ENCODE measurements at places on chromosomes 1 and 21. TPM values are rescaled to one million over a fixed set of nuclear protein-coding genes. Genes with fewer than 3 reads are reported as not detected.

Gene LGR6
- total RNA-seq = not detected

Gene ECM1
- total RNA-seq = 44.5 TPM

Gene F13B
- total RNA-seq = not detected

Gene RGS8
- not detected for total RNA-seq

Gene CYP4A22
- not detected for total RNA-seq

Gene CD247
- 9.3 TPM for total RNA-seq

- no peak for DNase-seq
Observed at GRCh38 chr1:73066866-73067265, 784.5 kb upstream of the NEGR1 start.

DNA sequence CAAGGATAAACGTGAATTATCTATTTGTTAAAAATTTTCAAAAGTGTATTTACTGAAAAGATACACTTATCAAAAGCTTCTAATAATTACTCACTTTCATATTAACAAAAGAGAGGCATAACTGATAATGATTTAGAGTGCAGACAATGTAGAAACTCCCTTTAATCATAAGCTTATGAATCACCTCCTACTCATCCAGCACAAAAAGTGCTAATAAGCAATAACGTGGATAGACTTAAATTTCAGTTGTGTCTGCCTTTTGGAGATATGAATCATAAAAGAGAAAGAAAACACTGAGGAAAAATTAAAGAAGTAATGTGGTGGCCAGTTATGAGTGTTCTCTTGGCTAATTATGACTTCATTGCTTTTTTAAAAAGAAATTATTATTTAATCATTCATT is 827.6 kb upstream of the B3GALT2 start:
- DNase-seq = no peak

- no peak for DNase-seq
Observed at GRCh38 chr1:225042263-225042662, 112.8 kb downstream of the DNAH14 start.

GRCh38 chr21:25980710-25981109 is 189.9 kb downstream of the APP start:
- DNase-seq = no peak

GRCh38 chr21:15837645-15838044 is 107.9 kb downstream of the USP25 start:
- no peak for DNase-seq

DNA sequence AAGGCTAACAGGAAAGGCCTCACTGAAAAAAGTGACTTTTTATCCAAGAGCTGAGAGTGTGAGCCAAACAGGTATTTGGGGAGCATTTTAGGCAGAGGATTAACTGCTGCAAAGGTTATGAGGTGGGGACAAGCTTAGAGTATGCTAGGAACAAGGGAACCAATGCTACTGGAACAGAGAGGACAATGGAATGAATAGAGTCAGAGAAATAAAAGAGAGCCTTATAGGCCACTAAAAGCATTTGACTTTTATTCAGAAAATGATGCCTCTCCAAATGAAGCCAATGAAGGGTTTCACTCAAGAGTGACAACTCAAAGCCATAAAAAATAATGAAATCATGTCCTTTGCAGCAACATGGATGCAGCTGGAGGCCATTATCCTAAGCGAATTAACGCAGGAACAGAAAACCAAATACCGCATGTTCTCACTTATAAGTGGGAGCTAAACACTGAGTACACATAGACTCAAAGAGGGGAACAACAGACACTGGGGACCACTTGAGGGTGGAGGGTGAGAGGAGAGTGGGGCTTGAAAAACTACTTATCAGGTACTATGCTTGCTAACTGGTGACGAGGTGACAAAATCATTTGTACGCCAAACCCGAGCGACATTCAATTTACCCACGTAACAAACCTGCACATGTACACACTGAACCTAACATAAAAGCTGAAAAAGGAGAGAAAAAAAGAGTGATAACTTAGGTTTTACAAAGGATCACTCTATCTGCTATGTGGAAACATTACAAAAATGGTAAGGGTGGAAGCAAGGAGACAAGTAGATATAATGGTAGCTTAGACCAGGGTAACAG is 11.1 kb downstream of the PTP4A2 start:
- DNase-seq = no peak

DNA sequence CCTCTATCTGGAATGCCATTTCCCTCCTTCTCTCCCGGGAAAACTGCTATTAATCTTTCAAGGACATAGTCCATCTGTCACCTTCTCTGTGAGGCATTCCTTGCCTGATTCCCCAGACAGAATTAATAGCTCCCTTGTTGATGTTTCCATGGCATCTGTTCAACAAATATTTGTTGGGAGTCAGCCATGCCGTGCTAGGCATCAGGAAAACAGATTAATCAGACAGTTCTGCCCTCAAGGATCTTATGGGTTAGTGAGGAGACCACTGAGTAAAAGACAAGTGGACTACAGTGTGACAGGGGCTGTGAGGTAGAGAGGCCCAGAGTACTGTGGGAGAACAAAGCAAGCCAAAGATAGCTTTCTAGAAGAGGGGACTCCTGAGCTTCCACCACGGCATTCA is 11.4 kb upstream of the MAGOH start:
- no peak for DNase-seq

GRCh38 chr1:112711041-112711440 is 4.1 kb downstream of the PPM1J start:
- no peak for DNase-seq

GRCh38 chr1:84353695-84354094 is 44.6 kb upstream of the DNASE2B start:
- DNase-seq = no peak

DNA sequence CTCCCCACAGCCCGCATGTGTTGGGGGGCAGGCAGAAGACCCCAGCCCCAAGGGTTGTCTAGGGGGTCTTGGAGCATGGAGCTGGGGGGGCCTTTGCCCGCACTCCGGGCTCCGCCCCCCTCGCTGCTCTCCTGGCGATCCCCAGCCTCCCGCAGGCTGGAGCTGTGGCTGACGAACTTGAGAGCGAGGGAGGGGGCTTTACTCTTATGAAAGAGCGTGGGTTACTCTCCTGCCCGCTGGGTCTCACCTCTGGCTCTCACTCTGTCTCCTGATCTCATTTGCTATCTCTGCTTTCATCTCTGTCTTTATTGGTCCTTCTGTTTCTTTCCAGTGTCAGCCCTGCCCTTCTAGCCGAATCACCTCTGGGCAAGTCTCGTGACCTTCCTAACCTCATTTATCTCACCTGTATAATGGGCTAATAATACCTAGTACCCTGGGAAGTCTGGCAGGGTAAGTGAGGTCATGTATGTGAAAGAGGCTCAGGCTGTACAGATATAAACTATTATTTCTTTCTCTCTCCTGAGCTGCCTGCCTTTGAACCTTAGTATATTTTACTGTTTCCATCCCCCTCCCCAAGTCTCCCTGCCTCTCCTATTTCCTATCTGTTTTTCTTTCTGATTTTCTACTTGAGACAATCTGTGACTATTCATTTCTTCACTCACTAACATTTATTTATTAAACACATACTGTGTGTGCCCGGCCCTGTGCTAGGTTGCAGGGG is 731 bp downstream of the EFNA4 start:
- DNase-seq = no peak

- DNase-seq = no peak
Observed at GRCh38 chr21:35509001-35509704, 460.1 kb upstream of the RUNX1 start.

DNA sequence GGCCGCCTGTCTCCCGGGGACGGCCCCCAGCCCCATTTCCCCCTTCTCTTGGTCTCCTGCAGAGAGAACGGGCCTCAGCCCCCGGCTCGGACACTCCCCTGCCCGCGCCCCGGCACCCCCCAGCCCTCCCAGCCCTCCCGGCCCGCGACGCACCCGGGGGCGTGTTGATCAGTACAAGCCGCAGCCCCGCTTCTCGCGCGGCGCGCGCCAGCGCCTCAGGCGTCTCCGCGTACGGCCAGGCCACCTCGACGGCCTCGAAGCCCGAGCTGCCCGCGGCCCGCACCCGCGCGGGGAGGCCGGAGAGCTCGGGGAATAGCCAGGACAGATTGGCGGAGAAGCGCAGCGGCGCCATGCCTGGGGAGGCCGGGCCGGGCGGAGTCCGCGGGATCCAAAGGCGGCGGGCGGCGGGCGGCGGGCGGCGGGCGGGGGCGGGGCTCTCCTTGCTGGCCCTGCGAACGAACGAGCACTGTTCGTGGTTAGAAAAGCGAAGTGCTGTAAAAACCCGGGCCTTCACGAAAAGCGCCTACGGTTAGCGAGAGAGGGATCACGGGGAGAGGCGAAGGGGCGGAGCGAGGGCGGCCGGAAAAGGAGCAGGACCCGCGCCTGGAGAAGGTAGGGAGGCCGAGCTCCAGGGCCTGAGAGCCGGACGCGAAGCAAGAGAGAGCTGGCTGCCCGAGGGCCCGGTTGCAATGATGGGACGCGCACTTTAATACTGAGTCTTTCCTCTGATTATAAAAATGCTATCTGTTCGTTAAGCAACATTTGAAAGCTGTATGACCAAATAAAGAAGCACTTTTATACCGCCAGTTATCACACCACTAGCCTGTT is at the start of gene HYI:
Gene HYI (minus strand): TSS at position 490 of the 828 bp plus-strand sequence. CDS start 138 bp downstream, at position 352.
- DNase-seq = peak; percentile 85
